Activated naive CD8-positive, alpha-beta T cell treated with anti-CD3 and anti-CD28 coated beads, Interleukin-2, amount 50 U/mL, for 16 hours (primary cell): ENCODE measurements at places on chromosomes 4 and X.
A peak's percentile ranks its signal among the peaks of the same experiment; 100 is the strongest.

DNA sequence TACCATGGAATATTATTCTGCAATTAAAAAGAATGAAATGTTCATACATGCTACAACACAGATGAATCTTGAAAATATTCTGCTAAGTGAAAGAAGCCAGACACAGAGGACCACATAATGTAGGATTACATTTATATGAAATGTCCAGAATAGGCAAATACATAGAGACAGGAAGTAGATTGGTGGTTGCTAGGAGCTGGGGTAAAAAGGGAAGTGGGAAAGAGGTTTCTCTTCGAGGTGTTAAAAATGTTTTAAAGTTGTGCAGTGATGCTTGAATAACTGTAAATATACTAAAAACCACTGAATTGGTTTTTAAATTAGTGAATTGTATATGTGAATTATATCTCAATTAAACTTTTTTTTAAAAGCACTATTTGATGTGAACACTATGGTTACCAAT is 3.6 kb upstream of the NXT2 start:
- no peak for DNase-seq

GRCh38 chr4:146058531-146058930 is 117.0 kb upstream of the LSM6 start:
- no peak for DNase-seq

GRCh38 chr4:3042226-3042625 is 32.1 kb downstream of the HTT-AS start:
- no peak for DNase-seq

- DNase-seq: no peak
These were observed 64.2 kb upstream of the NHSL2 start for GRCh38 chrX:71846429-71846828.

DNA sequence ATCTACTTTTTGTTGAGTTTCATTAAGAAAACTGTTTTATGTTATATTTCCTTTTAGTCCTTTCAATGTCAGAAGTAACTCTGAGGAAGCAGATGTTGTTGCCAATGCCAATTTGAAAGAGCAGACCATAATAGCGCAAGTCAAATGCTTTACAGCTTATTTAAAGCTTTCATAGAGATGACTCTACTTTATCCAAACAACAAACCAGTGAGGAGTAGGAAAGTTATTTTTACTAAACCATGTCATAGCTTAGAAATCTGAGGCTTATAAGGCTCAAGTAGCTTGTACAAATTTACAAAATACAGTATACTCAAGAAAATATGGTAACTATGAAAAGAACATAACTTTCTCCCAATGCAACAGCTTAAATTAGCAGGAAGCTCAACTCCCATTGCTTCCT is 40.1 kb upstream of the SPOCK3 start:
- DNase-seq: no peak

DNA sequence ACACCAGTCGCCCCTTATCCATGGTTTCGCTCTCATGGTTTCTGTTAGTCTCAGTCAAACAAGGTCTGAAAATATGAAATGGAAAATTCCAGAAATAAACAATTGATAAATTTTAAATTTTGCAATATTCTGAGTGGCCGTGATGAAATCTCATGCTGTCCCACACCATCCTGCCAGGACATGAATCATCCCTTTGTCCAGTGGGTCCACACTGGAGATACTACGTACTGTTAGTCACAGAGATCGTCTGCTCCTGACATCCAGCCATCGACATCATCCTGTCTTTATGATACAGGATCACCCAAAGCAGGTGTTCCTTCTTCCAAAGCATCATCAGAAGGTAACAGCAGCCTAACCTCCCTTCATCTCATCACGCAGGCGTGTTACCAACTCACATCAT is 76.5 kb upstream of the MSX1 start:
- no peak for DNase-seq

DNA sequence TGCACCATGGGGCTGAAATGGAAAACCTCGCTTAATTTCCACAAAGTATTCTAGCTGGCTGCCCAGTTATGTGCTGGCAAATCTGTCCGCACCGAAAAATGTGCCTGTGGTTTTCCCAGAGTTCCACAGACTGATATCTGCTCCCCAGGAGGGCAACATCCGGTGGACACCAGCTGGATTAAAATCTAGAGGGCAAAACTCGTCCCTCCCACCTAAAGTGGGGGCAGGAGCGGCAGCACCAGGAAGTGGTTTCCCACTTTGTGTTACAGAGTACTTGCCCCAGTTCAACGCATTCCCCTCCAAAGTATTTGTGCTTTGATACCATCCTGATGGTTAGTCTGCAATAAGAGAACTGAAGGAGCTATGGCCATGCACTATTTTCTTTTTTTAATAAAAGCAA is 187.6 kb downstream of the TSPAN5 start:
- DNase-seq: no peak

GRCh38 chr4:143026459-143027170 is 158.1 kb upstream of the USP38 start:
- DNase-seq: no peak

- peak; percentile 52 for DNase-seq
These were observed 619 bp upstream of the LRBA start for GRCh38 chr4:151015459-151016347.

DNA sequence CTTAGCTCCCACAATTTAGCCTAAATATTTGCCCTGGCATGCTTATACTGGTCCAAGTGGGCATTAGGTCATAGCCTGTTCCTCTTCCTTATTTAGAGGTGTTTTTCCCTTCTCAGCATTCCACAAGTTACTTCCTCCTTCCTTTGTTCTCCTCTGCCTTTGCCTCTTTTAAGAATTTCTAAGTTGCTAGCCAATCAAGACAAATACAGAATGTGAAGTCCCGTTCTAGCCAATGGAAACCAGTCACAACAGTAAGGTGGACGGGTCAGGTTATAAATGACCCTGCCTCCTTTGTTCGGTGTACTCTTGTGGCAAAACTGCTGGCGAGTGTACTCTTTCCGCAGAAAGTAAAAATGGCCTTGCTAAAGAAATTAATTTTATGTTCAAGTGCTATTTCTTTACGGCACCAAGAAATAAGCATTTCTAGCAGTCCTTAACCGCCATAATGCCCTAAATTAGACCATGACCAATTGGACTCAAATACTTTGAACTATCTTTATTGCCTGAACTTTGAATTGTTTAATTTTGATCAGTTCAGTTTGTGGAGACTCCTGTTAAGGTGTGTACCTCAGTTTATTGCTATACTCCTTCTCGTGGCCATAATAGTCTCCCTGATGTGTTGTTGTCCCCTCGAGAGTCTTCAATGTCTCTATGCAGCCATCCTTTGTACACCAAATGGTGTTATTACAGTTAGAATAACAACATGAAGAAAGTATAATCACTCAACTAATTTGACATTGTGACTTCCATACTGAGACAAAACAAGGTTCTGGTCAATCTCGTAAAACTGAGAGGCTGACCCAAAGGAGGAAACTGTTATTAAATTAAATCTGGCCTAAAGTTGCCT is 1.6 kb upstream of the HADH start:
- DNase-seq: no peak

GRCh38 chrX:153644356-153645125 is 2.5 kb upstream of the DUSP9 start:
- DNase-seq: no peak

GRCh38 chr4:2497931-2498330 is 29.0 kb downstream of the RNF4 start:
- DNase-seq: no peak

GRCh38 chrX:75229774-75230173 is 44.1 kb upstream of the UPRT start:
- DNase-seq: no peak

DNA sequence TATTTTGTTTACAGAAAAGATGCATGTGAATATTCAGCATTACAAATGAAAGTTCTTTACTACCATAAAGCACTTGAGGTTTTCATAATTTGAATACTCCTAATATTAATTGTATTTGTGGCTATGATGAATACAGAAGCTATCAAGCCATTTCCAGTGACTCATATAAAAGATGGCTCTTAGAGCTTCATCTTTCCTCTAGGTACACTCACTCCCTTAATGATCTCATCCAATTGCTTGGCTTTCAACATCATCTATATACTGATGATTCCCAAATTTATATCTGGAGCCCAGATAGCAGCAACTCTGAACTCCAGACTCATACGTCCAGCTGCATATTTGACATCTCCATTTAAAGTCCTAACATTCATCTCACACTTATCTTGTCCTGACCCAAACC is 183.4 kb upstream of the FAM241A start:
- no peak for DNase-seq

GRCh38 chrX:65610040-65610439 is 57.4 kb upstream of the MSN start:
- DNase-seq: no peak

DNA sequence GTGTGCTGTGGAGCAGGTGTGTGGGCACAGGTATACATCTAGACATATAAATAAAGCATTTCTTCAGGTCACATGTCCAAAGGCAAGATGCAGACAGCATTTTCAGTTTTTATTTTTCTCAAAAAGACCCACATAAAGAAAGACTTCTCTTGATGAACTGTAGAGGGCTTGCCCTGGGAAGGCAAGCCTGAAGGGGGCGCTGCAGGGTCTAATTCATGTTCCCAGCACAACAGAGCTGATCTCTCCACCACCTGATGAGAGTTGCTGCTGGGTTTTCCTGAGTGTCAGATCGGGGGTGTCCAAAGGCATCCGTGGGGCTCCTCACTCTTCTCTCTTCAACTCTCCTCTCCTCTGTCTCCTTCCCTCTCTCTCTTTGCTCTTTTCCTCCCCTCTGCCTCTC is 26.6 kb downstream of the ADRA2C start:
- DNase-seq: no peak

DNA sequence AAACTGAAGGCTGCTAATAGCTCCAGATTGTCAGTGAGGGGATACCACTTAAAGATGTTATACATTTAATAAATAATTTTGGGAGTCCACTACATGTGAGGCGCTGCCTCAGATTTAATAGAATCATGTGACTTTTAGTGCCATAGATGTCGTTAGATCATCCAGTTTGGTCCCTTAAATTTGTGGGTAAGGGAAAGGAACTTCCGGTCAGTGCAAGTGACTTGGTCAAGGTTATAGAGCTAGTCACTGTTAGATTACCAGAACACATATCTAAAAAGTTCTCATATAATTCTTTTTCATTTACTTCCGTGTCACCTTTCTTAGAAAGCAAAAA is 529 bp upstream of the UBA6 start:
- no peak for DNase-seq

- DNase-seq: no peak
These were observed 240.4 kb upstream of the LDB2 start for GRCh38 chr4:17138847-17139246.
